Mucosa of gallbladder (tissue), 1 donor: ENCODE measurements at places on chromosomes 11 and 22. TPM values are rescaled to one million over a fixed set of nuclear protein-coding genes. Genes with fewer than 3 reads are reported as not detected.

Gene ESAM
- total RNA-seq = 22.0 TPM

GRCh38 chr11:109514313-109515018, 92.5 kb downstream of the C11orf87 start:
- no peak for DNase-seq

Gene OR56A1
- total RNA-seq = 0.03 TPM

GRCh38 chr11:9755561-9756185, 91.8 kb downstream of the SWAP70 start:
- no peak for DNase-seq

Gene PATE3
- total RNA-seq = not detected
